Left renal cortex interstitium (tissue), 4 donors: ENCODE measurements at places on chromosomes 5 and 9. TPM values are rescaled to one million over a fixed set of nuclear protein-coding genes. Genes with fewer than 3 reads are reported as not detected.
A peak's percentile ranks its signal among the peaks of the same experiment; 100 is the strongest.

- no peak for DNase-seq
Observed at GRCh38 chr5:77010243-77010642, 20.0 kb upstream of the AGGF1 start.

GRCh38 chr9:113708821-113709713 is 167.0 kb upstream of the ZNF618 start:
- DNase-seq: no peak

DNA sequence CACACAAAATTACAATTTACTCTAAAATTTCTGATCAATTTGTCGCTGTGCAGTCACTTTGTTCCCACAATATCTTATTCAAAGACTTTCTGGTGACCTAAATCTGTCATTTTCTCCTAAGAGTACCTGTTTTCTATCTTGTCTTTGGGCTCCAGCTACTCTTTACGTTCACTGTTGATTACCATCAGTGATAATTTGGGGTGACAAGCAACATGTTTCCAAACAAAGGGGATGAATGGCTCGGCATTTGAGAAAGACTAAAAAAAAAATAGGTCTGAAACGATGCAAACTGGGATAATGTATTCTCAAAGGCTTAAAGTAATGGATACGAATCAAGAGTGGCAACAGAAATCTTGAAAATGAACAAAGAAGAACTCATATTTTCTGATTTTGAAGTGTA is 205.2 kb upstream of the DAB2 start:
- DNase-seq: no peak

- DNase-seq: no peak
Observed at GRCh38 chr9:33041432-33042188, 16.5 kb downstream of the DNAJA1 start.

GRCh38 chr5:29263915-29264351 is 1929.6 kb upstream of the CDH6 start:
- no peak for DNase-seq

GRCh38 chr9:72912476-72913381 is 40.1 kb downstream of the ALDH1A1 start:
- no peak for DNase-seq

DNA sequence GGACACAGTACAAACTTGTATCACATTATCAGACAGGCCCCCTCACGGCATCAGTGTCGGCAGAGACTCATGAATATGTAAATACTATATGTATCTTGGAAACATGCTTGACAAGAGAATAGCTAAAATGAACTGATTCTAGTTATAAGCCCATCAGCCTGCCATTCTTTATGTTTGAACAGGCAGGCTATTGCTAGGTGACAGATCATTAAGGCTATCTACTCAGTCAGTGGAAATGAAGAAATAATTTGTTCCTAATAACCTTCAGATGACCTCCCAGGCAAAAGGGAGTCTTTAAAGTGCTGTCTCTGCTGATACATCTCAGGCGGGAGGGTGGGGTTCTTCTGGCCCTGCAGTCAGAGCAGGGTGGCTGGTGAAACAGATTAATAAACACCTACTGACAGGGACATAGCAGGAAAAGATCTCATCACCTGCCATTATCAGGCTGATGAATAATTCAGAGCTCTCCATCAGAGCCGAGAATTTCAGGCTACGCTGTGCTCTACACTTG is 394.2 kb downstream of the RASEF start:
- DNase-seq: no peak

DNA sequence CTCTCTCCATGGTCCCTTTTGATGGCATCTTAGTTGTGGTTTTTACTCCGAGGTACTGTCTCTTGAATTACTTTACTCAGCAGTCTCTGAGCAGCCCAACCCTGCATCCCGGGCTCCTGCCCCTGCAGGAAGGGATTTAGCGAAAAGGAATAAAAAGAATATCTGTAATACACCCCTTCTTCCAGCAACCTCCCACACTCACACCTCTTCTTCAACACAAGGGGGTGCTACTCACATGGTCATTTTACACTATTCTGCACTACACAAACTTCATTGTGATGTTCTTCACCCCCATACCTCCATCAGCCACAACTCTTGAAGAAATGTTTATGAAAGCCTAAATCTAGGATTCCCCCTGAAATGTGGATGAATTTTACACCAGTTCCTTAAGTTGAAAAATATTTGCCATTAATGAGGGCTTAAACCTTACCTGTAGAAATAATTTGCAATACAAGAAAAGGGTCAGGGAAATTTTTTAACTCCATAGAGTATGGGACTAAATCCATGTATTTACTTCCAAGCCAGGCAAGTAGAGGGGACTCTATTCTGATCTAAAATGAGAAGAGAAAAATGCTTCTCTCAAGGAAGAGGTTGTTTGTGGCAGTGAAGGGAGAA is 26.0 kb downstream of the TPD52L3 start:
- DNase-seq: no peak

- DNase-seq: no peak
Observed at GRCh38 chr9:37155601-37156000, 35.2 kb downstream of the ZCCHC7 start.

GRCh38 chr5:123721675-123722276 is 209.8 kb downstream of the CSNK1G3 start:
- no peak for DNase-seq

DNA sequence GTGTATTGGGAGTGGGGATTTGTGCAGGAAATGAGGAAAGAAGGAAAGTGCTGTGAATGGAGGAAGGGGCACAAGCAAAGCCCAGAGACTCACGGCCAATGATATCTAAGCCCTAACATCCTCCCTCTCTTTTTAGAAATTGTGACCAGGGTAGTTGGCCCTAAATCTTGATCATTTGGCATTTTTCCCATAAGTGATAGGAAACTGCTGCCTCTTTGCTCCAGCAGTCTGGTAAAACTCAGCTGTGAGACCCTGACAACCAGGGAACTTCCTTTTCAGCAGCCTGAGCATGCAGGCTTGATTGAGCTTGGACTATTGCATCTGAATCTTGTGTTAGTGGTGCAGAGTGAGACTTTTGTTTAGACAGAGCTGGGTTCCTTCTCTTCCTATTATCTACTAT is 9.6 kb upstream of the ADRB2 start:
- peak; percentile 33 for DNase-seq

- no peak for DNase-seq
Observed at GRCh38 chr5:54628050-54628449, 110.5 kb downstream of the SNX18 start.

- no peak for DNase-seq
Observed at GRCh38 chr5:150397146-150397781, 15.4 kb downstream of the CD74 start.

- no peak for DNase-seq
Observed at GRCh38 chr9:137349471-137350033, 47.5 kb upstream of the NRARP start.

GRCh38 chr5:1522601-1523479 is 920 bp downstream of the LPCAT1 start:
- DNase-seq: no peak

GRCh38 chr9:2963307-2963706 is 119.4 kb upstream of the PUM3 start:
- DNase-seq: no peak

DNA sequence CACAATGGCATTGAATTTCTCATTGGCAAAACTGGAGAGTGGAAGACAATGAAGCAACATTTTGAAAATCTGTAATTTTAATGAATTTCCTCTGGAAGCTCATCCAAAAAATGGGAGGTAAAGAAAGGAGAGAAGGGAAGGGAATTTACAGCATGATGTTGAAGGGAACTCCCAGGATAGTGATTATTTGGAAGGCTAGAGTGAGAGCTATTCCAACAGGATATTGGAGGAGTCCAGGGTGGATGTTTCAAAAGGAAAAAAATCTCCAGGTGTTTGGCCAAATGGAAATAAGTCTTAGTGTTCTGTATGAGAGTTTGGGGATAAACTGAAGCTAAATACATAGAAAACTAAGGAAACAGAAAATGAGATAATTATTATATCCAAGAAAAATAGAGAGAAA is 106.2 kb downstream of the IZUMO3 start:
- DNase-seq: no peak

DNA sequence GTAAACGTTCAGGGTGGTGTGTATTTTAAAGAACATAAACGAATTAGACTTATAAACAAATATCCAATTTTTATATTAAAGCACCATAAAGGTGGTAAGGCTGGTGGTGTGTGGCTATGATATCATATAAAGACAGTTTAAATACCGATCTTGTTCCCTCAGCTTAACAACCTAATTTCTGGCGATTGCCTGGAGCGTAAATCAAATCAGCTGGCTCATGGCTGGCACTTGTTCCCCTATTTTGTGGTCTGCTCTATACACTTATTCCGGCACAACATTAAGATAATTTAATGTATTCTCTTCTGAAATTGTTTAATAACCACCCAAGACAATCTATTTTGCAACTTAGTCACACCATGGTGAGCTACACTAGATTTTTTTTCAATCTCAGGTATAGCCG is 2.4 kb upstream of the HAPLN1 start:
- DNase-seq: no peak

- no peak for DNase-seq
Observed at GRCh38 chr5:124436294-124436693, 310.1 kb downstream of the ZNF608 start.

GRCh38 chr5:164071671-164072070 is 566.3 kb downstream of the MAT2B start:
- no peak for DNase-seq

DNA sequence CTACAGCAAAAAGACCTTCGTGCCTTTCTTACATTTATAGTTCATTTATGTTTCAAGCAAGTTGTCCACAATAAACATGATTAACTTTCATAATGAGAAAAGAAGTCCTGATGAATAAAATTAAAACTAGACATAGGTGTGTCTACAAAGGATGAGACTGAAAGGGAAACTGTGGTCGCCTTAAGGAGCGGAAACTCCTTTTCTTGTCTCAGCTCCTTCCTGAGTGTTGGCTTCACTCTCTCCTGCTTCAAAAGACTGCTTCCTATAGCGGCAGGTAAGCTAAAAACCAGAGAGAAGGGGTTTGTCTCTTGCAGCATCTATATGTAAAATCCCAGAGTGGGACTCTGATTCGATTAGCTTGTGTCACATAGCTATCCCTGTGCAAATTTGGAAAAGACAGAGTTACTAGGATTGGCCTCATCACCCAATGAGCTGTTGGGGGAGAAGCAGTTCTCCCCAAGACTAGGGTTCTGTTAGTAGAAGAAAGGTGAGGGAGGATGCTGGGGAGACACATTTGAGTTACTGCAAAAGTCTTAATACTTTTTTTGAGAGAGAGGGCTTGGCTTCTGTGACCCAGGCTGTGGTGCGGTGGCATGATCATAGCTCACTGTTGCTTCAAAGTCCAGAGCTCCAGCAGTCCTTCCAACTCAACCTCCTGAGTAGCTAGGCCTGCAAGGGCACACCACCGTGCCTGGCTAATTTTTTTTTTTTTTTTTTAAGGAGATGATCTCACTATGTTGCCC is 16.8 kb upstream of the CTSL start:
- DNase-seq: no peak

DNA sequence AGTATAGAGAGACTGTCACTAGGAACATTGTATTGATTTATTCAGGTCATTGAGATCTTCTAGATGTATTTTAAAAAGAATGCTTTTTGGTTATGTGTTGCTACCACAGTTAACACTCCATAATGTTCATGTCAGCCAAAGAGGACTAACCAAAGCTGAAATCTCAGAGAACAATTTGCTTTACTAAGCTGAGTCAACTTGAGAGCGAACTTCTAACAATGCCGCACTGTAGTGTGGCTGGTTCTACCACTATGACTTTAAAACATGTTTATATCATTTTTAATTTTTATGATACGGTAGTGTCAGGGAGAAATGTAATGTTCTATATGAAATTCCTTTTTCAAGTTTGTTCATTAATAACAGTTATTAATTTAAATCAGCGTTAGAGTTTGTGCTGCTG is 42.1 kb downstream of the GALNT12 start:
- no peak for DNase-seq

GRCh38 chr9:123534336-123534735 is 178.3 kb downstream of the CRB2 start:
- no peak for DNase-seq

- no peak for DNase-seq
Observed at GRCh38 chr5:144427866-144428265, 257.2 kb downstream of the KCTD16 start.

GRCh38 chr5:168334695-168335094 is 43.2 kb downstream of the WWC1 start:
- no peak for DNase-seq

- DNase-seq: no peak
Observed at GRCh38 chr9:137435980-137436760, 5.0 kb downstream of the ENTPD8 start.

DNA sequence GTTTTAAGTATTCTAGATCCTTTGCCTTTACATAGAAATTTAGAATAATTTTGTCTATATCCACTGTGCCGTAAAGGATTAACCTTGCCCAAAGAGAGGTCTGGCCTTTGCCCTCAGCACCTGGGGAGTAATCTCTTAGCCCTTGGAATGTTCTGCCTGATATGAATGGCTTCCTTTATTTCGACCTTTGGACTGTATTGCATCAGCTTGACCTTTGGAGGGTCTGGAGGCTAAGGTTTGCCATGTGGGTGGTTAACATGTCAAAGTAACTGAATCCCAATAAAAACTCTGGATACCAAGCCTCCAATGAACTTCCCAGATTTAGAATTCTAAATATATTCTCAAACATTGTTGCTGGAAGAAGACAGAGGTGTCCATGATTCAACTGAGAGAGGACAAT is 54.7 kb downstream of the NR2F1 start:
- no peak for DNase-seq

GRCh38 chr5:150530951-150531588 is 23.1 kb downstream of the NDST1 start:
- no peak for DNase-seq

PRR16 gene
- 6.2 TPM for polyA plus RNA-seq

GTF3C5 gene
- 63.7 TPM for polyA plus RNA-seq

SEMA4D gene
- 42.2 TPM for polyA plus RNA-seq

DNLZ gene
- polyA plus RNA-seq: 26.2 TPM

EPB41L4B gene
- 11.8 TPM for polyA plus RNA-seq

RBM27 gene
- polyA plus RNA-seq: 25.1 TPM

CCNO gene
- 13.9 TPM for polyA plus RNA-seq

GRIN3A gene
- 2.2 TPM for polyA plus RNA-seq

CA9 gene
- 0.92 TPM for polyA plus RNA-seq

AQP7 gene
- 28.7 TPM for polyA plus RNA-seq

PLPP1 gene
- 98.2 TPM for polyA plus RNA-seq

KCNIP1 gene
- polyA plus RNA-seq: 11.9 TPM

SPINK6 gene
- not detected for polyA plus RNA-seq

LHX3 gene
- not detected for polyA plus RNA-seq

DNAH5 gene
- 2.9 TPM for polyA plus RNA-seq

RAD1 gene
- polyA plus RNA-seq: 33.1 TPM

CCNG1 gene
- polyA plus RNA-seq: 224 TPM

LEAP2 gene
- polyA plus RNA-seq: 2.3 TPM

SOX30 gene
- 0.70 TPM for polyA plus RNA-seq

CFAP157 gene
- polyA plus RNA-seq: 2.6 TPM

CCNB1 gene
- 88.6 TPM for polyA plus RNA-seq

AIF1L gene
- 370 TPM for polyA plus RNA-seq

ZSWIM6 gene
- polyA plus RNA-seq: 28.2 TPM

RARS1 gene
- polyA plus RNA-seq: 79.3 TPM

SPINK4 gene
- polyA plus RNA-seq: not detected

RECK gene
- 29.0 TPM for polyA plus RNA-seq

SCGB3A2 gene
- polyA plus RNA-seq: not detected

TMEM252 gene
- polyA plus RNA-seq: 10.1 TPM
